ENCODE measurements at places on chromosomes 1 and 21.
A peak's percentile ranks its signal among the peaks of the same experiment; 100 is the strongest.

DNA sequence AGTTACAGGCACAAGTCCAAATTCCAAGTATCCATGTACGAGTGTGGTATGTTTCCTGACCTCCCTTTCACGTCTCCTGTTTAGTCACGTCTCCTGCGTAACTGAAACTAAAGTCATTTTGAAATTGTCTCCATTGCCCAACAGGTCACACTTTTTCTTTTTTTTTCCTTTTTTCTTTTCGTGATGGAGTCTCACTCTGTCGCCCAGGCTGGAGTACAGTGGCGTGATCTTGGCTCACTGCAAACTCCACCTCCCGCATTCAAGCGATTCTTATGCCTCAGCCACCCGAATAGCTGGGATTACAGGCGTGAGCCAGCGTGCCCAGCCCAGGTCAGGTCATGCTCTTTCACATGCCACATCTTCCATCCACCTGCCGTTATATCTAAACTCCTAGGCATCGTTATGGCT is 38.2 kb downstream of the L1TD1 start:
- DNase-seq: no peak

- no peak for DNase-seq
Measured at GRCh38 chr1:36493524-36493923, 10.8 kb upstream of the CSF3R start.

DNA sequence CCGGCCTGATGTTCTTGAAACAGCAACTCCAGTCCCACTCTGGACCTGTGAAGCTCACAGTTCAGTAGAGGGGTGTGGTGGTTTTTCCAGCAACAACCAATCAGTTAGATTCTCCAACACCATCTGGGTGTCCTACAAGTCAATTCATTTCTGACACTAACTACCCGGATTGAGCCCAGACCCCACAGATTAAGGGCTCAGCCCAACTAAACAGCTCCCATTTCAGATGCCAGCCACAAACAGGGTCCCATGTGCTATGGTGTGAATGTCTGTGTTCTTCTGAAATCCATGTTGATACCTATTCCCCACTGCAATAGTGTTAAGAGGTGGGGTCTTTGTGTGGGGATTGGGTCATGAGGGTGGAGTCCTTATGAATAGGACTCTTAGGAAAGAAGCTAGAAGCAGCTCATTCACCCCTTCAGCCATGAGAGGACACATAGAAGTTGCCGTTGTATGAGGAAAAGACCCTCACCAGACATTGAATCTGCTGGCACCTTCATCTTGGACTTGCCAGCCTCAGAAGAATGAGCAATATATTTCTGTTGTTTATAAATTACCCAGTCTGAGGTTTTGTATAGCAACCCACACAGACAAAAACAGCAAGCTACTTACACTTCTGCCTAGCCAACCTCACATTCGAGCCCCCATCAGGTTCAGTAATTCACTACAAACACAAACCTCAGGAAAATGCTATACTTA is 53.6 kb downstream of the IRF2BP2 start:
- DNase-seq: no peak

GRCh38 chr1:7572654-7573152 is 198.4 kb upstream of the VAMP3 start:
- no peak for DNase-seq

DNA sequence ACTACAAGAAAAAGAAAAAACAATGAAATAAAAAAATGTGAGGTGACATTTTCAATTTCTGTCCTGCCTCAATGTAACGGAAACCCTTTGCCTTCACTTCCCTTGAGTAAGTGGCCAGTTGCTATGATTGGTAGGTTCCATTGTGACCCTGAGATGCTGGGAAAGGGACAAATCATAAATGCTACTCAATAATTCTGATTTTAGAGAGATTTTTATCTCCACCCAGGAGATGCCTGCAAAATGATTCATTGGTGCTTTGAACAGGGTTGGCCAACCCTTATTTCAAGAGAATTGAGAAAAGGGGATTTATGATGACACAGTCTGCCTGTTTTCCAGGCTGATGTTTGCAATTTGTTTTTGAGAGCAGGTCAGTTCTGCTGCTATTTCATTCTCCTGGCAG is 22.5 kb downstream of the XCL1 start:
- no peak for DNase-seq

GRCh38 chr1:219639876-219640577 is 27.1 kb upstream of the ZC3H11B start:
- no peak for DNase-seq

- DNase-seq: no peak
Measured at GRCh38 chr1:202811296-202812175, 782 bp downstream of the PCAT6 start.

DNA sequence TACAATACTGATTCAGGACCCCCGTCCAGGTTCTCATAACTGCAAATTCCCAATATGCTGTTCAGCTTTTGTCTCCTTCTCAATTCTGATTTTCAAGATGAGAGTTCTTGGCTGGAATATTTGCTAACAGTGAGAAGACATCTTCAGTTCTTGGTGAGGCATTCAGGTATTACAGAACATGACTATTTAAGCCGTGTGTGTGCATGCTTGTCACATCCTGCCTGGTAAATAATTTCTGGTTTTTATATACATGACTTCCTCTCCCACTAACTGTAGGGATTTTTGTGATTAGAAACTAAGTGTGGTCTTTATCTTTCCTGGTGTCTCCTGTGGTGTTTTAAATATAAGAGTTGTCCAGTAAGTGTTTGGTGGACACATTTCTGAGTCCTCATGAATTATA is 10.2 kb upstream of the SLC19A2 start:
- no peak for DNase-seq

GRCh38 chr1:243280571-243281129 is 24.8 kb downstream of the SDCCAG8 start:
- DNase-seq: no peak

DNA sequence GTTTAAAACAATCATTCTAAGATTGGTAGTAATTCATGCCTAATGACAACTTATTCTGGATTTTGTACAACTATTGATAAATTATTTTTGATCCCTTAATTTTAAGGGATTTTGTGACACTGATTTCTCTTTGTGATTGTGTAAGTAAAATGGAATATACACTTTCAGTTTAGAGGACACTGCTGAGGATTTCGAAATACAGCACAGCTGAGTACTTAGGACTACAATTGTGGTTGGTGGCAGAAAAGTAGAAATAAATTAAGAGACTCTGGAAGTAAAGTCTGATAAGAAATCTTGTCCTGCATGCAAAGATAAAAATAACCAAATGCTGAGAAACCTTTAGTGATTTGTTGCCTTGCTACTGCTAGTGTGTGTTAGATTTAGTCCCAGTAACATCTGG is 40.0 kb downstream of the TYW3 start:
- no peak for DNase-seq

DNA sequence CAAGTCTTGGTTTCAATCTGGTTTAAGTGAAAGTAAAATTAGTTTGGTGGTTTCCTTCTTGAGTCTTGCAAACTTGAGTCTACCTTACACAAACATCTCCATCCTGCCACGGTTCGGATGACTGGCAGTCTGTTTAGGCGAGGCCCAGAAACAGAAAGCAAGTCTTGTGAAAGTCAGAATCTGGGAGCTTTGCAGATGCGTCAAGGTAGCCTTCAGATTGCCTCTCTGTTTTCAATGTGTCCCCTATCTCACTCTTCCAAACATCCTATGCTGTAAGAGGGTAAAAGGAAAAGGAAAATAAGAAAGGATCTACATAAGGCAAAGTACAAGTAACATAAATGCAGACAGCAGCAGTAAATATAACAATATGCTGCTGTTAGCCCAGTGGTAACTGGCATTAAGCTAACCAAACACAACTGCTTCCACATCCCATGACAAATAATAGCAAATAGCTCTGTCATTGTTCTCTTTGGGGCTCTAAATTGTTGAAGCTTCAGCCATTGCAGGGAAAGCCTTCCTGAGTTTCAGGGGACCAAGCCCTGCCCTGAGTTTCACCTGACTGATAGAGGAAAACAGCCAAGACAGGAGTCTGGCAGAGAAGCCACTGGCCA is 26.2 kb upstream of the C1orf105 start:
- peak; percentile 40 for DNase-seq

- DNase-seq: no peak
Measured at GRCh38 chr1:53343831-53344668, 16.2 kb upstream of the LRP8 start.

DNA sequence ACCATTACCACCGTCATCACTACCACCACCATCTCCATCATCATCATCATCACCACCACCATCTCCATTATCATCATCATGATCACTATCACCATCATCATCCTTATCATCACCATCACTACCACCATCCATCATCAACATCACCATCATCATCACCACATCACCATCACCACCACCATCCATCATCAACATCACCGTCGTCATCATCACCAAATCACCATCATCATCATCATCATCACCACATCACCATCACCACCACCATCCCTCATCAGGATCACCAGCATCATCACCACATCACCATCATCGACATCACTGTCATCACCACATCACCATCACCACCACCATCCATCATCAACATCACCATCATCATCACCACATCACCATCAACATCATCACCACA is 203.0 kb upstream of the VAMP3 start:
- no peak for DNase-seq

- no peak for DNase-seq
Measured at GRCh38 chr1:50620680-50621329, 197.6 kb upstream of the DMRTA2 start.

DNA sequence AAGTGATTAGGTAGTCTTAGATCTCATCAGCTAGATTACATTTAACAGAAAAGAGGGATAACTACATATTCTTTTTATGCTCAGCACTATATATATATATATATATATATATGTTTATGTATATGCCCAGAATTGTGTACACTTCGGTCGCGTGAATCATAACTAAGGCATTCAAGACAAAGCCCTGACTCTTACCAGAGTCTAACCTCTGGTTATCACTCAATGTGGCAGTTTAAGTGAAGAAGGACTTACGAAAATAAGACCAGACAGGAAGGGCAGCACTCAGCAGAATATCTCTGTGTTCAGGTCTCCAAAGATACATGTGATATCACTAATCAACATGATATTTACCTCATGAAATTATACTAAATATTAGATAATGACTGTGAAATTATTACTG is 1326.7 kb downstream of the MRPL39 start:
- no peak for DNase-seq

DNA sequence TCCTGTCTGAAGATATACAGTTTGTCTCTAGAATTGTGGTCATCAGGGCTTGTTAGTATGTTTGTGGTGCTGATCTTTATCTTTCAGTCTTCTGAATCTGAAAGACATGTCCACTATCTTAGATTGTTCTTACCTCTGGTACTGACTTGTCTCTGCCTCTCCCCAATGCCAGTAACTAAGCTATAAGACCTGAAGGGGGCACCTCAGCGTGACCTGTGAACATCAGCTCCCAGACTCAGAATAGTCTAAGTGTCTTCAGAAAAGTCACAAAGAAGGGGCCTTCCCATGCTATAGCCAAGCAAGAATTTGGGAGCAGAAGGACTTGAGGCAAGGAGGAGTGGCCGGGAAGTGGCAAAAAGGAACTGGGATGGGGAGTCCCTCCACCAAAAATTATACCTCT is 178.1 kb downstream of the NTNG1 start:
- DNase-seq: no peak

DNA sequence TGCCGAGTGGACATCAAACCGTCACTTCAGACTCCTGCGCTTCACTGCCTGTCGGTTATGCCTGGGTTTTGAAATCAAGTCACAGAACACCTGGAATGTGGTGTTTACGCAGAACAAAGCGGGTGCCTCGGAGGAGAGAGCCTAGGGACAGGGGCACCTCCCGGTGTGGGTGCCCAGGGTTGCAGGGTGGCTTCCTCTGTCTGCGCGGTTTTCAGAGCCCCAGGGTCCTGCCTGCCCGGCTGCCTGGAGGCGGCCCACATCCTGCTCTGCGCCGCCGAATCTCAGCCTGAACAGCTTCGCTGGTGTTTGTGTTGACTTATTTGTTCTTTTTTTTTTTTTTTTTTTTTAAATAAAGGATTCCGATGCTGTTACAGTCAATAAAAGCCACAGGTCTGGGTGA is 113.5 kb upstream of the COL6A1 start:
- no peak for DNase-seq

DNA sequence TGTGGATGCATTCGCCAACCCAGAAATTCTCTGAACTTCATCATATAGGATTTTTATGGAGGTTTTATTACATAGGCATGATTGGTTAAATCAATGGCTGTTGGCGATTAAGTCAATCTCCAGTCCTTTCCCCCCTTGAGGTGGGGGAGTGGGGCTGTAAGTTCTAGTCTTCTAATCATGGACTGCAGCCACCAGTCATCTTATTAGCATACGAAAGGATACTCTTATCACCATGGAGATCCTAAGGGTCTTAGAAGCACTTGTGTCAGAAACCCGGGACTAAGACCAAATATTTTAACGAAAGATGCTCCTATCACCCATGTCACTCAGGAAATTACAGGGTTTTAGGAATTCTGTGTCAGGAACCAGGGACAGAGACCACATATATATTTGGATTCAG is 36.3 kb downstream of the SDCCAG8 start:
- DNase-seq: no peak

DNA sequence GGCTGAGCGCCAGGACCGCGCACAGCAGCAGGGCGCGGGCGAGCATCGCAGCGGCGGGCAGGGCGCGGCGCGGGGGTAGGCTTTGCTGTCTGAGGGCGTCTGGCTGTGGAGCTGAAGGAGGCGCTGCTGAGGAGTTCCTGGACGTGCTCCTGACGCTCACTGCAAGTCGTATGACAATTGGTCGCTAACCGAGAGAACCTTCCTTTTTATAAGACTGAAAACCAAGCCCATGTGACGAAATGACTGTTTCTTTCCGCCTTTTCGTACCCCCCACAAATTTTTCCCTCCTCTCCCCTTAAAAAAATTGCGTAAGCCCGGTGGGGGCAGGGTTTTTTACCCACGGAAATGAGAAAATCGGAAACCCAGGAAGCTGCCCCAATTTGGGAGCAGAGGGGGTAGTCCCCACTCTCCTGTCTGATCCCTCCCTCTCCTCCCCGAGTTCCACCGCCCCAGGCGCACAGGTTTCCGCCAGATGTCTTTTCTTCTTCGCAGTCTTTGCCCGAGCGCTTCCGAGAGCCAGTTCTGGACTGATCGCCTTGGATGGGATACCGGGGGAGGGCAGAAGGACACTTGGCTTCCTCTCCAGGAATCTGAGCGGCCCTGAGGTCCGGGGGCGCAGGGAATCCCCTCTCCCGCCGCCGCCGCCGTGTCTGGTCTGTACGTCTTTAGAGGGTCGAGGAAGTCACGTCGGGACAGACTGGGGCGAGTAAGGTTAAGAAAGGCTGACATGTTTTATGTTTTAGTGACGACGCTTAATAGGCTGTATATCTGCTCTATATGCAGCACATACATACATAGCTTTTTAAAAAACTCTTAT is at the start of gene PTGS2:
TSS of gene PTGS2 (minus strand) at position 179 of the 817 bp plus-strand sequence. CDS start at position 46, 133 bp downstream.
- no peak for DNase-seq

- no peak for DNase-seq
Measured at GRCh38 chr1:41038110-41038509, 16.6 kb upstream of the SLFNL1 start.

DNA sequence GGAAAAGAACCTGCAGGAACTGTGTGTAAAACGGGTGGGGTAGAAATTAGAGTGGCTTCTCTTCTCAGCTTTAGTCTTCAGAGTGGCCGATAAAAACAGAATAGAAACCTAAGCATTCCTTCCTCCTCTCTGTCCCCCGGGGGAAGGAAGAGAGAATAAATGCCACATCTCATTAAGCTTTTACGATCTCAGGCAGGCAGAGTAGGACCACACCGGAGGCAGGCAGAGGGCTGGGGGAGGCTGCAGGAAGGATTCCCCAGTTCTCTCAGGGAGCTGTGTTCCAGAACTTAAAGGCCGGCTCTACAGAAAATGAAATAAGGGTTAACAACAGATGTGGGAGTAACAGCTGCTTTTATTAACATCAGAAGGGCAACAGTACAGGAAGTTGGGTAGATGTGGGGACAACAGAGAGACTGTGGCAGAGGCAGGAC is 24.5 kb upstream of the MEF2D start:
- DNase-seq: no peak

Measured in activated T-helper 1 cell treated with Interleukin-2 at 50 U/mL for 16 hours (primary cell).